Fibroblast of skin of left biceps (primary cell): ENCODE measurements at places on chromosomes 3 and 15.

DNA sequence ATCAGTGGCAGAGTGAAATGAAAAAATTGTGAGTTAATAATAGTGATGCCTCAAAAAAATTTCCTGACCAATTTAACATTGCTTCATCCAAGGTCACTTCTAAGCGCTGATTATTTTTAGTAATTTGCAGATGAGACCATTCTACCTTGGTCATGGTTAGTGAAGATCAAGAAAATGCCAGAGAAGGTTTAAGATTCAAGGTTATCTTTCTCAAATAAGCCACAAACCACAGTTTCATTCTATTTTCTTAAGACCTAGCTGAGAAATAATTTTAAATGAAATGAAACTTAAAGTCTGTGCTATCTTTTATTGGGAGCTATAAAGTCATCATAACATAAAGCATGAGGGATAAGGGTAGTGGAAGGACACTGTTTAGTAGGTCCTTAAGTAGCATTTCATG lies 353.9 kb upstream of the NAALADL2 start:
- DNase-seq = no peak

DNA sequence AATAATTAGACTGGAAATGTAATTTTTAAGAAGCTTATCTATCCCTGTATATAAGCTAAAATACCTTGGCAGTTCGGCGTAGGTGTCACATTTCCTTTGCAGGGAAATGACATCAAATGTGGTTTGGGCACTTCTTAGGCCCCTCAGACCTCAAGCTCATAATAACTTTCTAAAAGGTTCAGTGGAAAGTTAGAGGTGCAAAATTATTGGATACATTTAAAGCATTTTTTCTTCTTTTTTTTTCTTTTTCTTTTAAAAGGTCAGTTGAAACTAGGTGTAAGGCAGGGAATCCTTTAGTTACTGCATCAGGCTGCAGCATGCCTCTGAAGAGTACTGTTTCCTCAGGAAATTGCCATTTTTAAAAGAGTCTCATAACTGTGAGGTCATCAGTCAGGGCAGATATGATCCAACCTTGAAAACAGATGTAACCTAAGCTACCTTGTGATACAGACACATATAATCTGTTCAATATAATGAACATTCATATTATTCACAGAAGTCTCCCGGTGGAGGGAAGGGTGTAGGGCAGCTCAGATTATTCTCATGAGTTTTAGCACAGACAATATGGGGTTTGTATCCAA lies 4.8 kb downstream of the SACM1L start:
- no peak for DNase-seq

DNA sequence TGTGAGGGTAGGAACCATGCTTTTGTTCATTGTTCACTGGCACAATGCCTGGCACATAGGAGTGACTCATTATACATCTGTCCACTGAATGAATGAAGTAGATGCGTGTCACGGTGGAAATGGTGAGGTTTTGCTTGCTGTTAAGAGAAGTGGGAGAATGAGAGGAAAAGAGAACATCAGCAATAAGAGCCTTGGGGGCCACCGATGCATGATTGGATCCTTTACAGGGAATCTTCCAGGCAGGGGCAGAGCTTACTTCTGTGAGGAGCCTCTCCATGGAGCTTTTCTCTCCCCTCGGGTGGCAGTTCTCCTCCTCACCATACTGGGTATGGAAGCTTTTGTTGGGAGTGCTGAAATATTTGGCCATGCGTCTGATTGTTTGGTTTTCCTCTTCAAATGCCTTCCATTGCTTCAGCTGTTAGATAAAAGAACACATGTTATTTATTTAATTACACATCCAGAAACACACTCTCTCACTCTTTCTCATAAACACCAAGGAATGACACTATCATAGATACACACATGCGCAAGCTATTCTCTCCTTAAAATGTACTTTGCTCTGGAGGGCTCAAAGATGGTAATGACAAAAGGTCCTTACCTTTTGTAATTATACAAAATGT lies 78.9 kb upstream of the GSK3B start:
- DNase-seq = no peak

GRCh38 chr15:58839485-58839884 lies 68.4 kb downstream of the MINDY2 start:
- no peak for DNase-seq

- no peak for DNase-seq
These were observed 20.3 kb downstream of the GYG1 start for GRCh38 chr3:149011676-149012075.

GRCh38 chr3:60514866-60515265 lies 736.4 kb downstream of the FHIT start:
- DNase-seq = no peak

DNA sequence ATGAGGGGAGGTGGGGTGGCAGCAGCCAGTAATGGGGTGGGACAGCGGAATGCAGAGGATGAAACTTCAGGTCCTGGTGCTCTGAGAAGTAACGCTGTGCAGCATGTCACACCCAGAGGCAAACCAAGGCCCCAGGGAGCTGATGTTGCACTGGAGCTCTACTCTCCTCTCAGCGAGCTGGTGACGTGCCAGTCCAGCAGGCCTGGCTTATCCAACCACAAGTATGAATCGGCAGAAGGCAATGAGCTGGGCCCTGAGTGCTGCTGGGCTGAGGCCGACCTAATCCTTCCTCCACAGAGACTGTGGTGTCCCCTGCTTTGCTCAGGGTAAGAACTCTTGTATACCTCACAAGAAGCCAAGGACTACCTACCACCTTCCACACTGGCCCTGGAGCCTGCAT lies 30.5 kb downstream of the CD86 start:
- no peak for DNase-seq

- DNase-seq = no peak
These were observed 14.5 kb upstream of the EHHADH start for GRCh38 chr3:185268194-185268962.

GRCh38 chr3:14262212-14262611 lies 83.6 kb downstream of the LSM3 start:
- no peak for DNase-seq

DNA sequence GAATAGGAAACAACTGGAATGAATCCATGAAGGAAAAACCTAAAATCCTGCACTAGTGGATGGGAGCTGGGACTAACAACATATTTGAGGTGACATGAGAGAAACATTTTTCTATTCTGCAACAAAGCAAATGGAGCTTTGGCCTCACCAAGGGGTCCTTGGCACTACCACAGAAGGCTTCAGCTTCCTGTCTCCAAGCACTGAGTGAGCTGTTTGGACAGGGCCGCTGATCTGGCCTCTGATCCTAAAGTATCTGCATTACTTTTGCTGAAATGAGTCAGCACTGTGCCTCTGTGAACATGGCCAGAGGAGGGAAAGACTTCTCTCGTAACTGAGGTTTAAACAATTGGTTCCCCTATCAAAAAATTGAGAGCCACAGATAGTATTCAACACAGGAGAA lies 9.0 kb downstream of the ARPP21 start:
- no peak for DNase-seq

GRCh38 chr3:87733671-87734367 lies 325.0 kb downstream of the CGGBP1 start:
- no peak for DNase-seq

DNA sequence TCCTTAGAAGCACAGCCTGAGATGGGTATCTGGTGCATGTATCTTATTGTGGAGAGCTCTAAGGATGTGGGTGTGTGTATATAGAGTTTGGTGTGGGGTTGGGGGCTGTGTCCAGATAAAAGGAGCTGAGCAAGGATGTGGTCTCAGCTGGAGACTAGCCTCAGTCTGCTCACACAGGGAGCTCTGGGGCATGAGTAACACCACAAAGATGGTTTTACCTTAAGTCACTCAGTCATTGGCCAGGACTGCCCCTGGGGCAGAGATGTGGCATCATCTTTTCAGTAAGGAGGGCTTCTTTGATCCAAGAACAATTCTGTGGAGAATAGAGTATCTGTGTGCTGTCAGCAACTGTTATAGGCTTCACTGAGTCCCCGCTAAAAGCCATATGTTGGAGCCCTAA lies 163.4 kb upstream of the NUDT16 start:
- DNase-seq = no peak

- no peak for DNase-seq
These were observed 85.7 kb downstream of the RYR3 start for GRCh38 chr15:33396475-33396874.

GRCh38 chr3:1318296-1319005 lies 225.6 kb downstream of the CNTN6 start:
- DNase-seq = no peak

- DNase-seq = no peak
These were observed 37.8 kb downstream of the B3GALNT1 start for GRCh38 chr3:161067335-161067734.

- DNase-seq = no peak
These were observed 3.5 kb downstream of the MYD88 start for GRCh38 chr3:38141952-38142273.

- DNase-seq = no peak
These were observed 44.6 kb downstream of the QTRT2 start for GRCh38 chr3:114101101-114101500.

GRCh38 chr3:105349684-105350387 lies 16.9 kb upstream of the ALCAM start:
- DNase-seq = no peak

- DNase-seq = no peak
These were observed 15.3 kb upstream of the ROPN1 start for GRCh38 chr3:124007186-124007585.

GRCh38 chr3:195043607-195044339 lies 227.2 kb downstream of the XXYLT1 start:
- DNase-seq = no peak

DNA sequence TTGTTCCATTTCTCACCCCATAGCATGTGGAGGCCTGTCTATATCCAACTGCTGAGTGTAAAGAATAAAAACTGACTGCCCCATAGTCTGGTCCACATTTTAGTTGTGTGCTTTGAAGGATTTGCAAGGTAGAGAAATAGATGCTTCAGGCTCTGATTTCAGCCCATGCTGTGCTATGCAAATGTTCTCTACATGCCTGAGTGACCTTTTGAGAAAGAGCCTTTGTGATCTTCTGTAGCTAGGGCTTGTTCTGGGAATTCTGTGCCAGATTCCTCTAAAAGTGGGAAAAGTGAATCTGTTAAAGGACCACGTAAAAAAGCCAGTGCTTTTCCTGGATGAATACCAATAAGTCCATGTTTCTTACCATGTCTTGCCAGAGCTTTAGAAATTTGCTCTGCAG lies 5.2 kb downstream of the KCTD6 start:
- DNase-seq = no peak

- no peak for DNase-seq
These were observed 986 bp downstream of the KPNA4 start for GRCh38 chr3:160564258-160564911.

GRCh38 chr3:164406281-164406680 lies 672.0 kb downstream of the SI start:
- no peak for DNase-seq

- no peak for DNase-seq
These were observed 54.4 kb downstream of the IQGAP1 start for GRCh38 chr15:90442423-90442822.

GRCh38 chr3:39849992-39850715 lies 40.7 kb downstream of the MYRIP start:
- DNase-seq = no peak

DNA sequence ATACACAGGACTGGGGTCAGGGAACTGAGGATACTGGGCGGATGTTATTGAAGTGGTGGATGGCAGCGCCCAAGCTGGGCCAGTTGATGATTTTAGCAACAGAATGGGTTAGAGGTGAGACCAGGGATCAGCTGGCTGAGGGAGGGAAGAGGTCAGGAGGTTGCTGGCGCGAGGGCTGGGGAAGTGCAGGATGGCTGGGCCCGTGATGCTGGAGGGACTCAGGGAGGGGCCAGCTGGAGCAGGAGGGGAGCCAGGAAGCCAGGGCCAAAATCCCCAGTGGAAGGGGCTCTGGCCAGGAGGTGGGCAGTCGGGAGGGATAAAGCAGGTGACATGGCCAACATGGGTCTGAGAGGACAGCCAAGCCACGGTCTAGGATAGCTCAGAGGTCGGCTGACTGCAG lies 178.0 kb downstream of the NSMCE3 start:
- DNase-seq = no peak

GRCh38 chr15:36400936-36401585 lies 178.4 kb upstream of the CDIN1 start:
- DNase-seq = no peak

GRCh38 chr15:38652998-38653397 lies 88.4 kb upstream of the RASGRP1 start:
- DNase-seq = no peak

DNA sequence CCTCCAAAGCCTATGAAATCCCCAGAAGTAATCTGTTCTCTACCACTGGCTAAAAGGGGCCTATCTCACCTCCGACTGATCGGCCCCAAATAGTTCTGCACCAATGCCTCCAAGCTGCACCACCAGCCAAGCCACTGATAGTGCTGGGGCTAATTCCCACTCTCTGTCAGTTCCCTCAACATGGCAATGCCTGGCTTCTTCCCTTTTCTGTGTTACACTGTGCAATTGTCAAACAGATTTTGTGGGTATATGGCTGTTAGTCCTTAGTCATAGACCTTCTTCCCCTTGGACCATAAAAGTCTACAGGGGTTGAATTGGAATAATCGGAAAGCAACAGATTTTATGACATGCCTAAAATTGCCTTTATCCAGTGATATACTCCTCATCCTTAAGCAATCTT lies 9.3 kb upstream of the UBE2E2 start:
- no peak for DNase-seq

- DNase-seq = no peak
These were observed 15.5 kb downstream of the MAPKAPK3 start for GRCh38 chr3:50632450-50632849.

DNA sequence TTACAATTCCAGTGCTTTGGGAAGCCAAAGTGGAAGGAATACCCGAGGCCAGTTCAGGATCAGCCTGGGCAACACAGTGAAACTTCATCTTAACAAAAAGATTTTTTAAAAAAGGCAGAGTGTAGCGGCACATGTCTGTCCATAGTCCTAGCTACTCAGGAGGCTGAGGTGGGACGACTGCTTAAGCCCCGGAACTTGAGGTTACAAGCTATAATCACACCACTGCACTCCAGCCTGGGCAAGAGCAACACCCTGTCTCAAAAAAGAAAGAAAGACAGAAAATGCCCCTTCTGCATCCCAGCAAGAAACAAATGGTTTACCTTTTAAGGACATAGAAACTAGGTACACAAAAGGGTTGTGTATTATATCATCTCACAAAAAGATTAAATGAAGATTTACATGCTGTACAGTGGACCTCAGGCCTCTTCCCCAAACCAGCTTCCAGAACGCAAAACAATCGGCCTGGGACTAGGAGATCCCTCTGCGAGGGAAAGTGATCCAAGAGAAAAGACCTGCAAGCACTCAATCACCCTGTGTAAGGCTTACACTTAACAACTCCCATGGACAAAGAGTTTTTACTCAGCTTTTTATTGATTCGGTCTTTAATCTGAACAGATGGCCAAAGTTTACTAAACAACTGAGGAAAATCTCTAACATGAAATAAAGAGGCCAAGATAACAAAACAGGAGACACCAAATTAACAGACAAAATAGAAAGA lies 21.2 kb downstream of the TFDP2 start:
- no peak for DNase-seq
